Liver (tissue), 10 donors: ENCODE measurements at places on chromosomes 11 and 22.

DNA sequence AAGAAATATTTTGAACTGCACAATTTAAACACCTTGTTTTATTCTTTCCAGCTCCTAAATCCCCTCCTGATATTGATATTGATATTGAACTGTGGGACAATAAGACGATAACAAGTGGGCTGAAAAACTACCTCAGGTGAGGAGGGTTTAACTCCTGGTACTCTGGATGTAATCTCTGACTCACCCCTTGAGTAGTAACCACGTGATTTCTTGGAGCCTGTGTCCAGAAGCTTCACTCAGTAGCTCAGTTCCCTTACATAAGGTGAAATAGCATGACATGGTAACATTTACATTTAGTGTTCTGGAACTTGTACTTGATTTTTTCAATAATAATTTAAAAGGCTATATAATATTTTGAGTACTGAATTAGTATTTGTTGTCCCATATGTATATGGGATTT is 168.0 kb downstream of the PGR start:
- H3K27ac ChIP-seq: no peak overlapping the region
- H3K4me1 ChIP-seq: no peaks in the 10 kb centered on the region
- peaks cover 18% of the 10 kb centered on the region for H3K36me3 ChIP-seq
- no peak overlapping the region for H3K4me3 ChIP-seq
- no peaks in the 10 kb centered on the region for H3K27me3 ChIP-seq

DNA sequence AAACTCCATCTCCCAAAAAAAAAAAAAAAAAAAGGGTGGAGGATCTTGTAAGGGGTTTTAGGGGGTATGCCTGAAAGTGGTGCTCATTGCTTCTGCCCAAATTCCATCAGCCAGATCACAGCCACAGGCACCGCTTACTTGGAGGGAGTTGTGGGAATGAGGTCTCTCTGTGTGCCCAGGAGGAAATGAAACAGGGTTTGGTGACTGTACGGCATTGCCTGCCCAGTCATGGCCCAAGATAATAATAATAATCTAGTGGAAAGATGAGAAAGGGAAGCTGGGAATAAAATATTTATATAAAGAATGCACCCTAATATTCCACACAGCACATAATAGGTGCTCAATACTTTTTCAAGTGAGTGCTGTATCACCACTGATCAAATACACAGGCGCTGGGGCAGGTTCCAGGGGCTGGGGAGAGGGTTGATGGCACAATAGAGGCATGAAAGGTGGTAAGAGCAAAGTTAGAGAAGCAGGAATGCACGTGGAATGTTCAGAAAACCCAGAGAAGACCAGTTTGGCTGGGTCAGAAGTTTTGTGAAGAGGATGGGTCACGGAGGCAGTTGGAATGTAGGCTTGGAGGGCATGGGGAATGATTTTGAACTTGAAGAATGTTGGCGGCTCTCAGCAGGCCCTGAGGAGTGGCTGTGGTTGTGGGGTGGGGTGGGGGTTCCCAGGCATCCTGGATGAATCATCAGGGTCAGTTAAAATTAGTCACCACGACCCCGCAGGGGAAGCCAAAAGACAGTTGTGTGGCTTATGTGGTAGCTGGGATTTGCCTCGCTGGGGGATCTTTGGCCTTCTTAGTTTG is 12.5 kb upstream of the MB start:
- H3K27ac ChIP-seq: peak overlapping the region; percentile 29
- DNase-seq: no peak
- H3K4me1 ChIP-seq: no peaks in the 10 kb centered on the region
- no peak overlapping the region for H3K4me3 ChIP-seq
- no peaks in the 10 kb centered on the region for H3K36me3 ChIP-seq

GRCh38 chr22:37262346-37262745 is 18.3 kb upstream of the RAC2 start:
- H3K4me1 ChIP-seq: peaks cover 4% of the 10 kb centered on the region
- H3K27ac ChIP-seq: no peak overlapping the region
- peaks cover 6% of the 10 kb centered on the region for H3K27me3 ChIP-seq
- H3K36me3 ChIP-seq: no peaks in the 10 kb centered on the region

GRCh38 chr11:125773516-125773915 is 5.1 kb downstream of the PATE2 start:
- DNase-seq: no peak
- no peak overlapping the region for H3K4me3 ChIP-seq
- no peak overlapping the region for H3K27ac ChIP-seq
- H3K4me1 ChIP-seq: no peaks in the 10 kb centered on the region
- no peaks in the 10 kb centered on the region for H3K36me3 ChIP-seq

DNA sequence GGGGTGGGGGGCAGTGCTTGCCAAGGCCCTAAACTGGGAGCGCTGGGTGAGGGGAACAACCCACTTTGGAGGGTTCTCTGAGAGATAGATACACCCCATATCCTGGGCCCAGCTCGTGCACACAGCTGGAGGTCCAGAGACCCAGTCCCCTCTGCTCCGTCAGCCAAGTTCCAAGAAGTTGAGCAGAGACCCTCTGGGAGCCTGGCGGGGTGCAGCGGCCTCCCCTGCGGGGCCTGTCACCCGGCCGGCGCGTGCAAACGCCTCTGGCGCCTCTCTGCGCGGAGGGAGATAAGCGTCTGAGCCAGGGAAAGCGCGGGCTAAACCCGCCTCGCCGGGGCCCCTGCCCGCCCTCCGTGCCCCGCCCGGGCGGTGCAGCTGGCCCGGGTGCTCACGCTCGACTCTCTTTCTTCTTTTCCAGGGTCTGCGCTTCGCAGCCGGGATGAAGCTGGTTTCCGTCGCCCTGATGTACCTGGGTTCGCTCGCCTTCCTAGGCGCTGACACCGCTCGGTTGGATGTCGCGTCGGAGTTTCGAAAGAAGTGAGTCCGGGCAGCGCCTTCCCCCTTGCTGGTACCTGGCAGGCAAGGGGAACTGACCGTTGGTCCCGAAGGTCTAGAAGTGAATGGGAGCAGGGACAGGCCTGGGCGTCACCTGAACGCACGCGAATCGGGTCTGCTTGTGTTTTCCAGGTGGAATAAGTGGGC is 540 bp downstream of the ADM start:
- H3K4me1 ChIP-seq: peaks cover 6% of the 10 kb centered on the region
- peak overlapping the region; percentile 84 for H3K27ac ChIP-seq
- no peaks in the 10 kb centered on the region for H3K36me3 ChIP-seq
- peak; percentile 67 for DNase-seq
- H3K27me3 ChIP-seq: no peaks in the 10 kb centered on the region

- DNase-seq: no peak
- no peak overlapping the region for H3K4me3 ChIP-seq
- H3K36me3 ChIP-seq: no peaks in the 10 kb centered on the region
- peaks cover 11% of the 10 kb centered on the region for H3K4me1 ChIP-seq
Measured at GRCh38 chr11:88105526-88105925, 69.7 kb downstream of the RAB38 start.

DNA sequence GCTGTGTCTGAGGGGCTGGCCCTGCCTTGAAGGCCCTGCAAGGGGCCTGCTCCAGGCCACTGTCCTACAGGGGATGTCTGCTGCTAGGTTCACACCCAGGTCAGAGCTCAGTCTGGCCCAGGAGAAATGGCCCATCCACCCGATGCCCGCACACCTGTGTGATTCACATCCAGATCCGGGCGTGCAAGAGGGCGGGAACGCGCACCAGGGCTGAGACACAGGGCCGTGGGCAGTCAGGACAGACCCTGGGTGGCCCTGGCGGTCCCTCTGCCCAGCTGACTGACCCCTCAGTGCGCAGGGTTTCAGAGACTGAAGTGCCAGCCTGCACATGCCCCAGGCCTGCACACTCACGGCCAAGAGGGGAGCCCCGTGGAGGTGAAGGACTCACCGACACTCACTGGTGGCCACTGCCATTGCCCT is 7.4 kb downstream of the TOLLIP start:
- H3K27me3 ChIP-seq: no peaks in the 10 kb centered on the region
- no peak for DNase-seq
- peak overlapping the region; percentile 89 for H3K27ac ChIP-seq
- H3K36me3 ChIP-seq: no peaks in the 10 kb centered on the region
- peak overlapping the region; percentile 7 for H3K4me3 ChIP-seq

DNA sequence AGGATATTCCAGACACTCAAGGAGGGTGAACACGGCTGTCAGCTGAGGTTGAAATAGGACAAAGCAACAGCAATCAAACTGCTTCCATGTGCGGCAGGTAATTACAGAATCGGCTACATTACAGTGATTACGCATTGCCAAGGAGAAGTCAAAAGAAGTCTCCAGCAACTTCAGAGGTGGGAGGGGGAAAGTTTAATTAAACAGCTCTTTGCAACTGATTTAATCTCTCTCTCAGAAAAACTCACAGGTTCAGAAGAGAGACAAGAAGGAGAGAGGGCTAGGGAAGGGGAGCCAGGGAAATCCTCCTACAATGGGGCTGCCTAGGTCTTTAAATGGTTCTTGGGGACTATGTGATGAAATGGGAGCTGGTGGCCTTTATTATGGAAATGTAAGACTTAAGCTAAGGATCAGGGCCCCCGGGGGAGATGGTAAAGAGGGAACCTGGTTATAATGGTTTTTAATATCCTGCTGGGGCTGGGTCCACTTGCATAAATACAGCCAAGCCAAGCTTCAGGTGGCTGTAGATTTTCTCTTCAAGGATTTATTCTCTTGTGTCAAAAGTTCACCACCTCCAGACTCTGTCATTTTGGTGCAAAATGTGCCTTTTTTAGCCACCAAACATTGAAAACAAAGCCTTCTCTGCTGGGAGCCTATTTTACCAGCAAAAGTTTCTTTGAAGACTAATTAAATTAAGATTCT is 354.7 kb upstream of the NARS2 start:
- no peak overlapping the region for H3K27ac ChIP-seq
- H3K4me3 ChIP-seq: no peak overlapping the region
- H3K36me3 ChIP-seq: no peaks in the 10 kb centered on the region
- no peak for DNase-seq
- H3K27me3 ChIP-seq: no peaks in the 10 kb centered on the region

- no peaks in the 10 kb centered on the region for H3K36me3 ChIP-seq
- DNase-seq: no peak
Measured at GRCh38 chr22:36371920-36372319, 15.8 kb downstream of the MYH9 start.

DNA sequence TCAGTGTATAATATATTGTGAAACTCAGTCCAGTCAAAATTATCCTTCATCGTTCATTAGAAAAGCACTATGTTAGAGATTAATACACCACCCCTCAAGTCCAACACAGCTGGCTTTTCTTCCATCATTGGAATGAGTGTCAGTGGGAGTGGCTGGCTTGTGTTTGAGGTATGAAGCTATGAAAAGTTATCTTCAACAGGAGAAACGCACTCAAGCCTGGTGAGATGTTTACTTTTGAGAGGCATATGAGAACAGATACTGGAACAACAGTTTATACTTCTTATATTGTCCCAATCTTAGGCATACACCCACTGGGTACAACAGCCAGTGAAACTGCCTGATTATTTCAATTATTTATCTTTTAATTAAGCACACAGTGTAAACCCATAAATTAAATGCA is 34.3 kb downstream of the PLEKHB1 start:
- H3K36me3 ChIP-seq: peaks cover 11% of the 10 kb centered on the region
- no peaks in the 10 kb centered on the region for H3K4me1 ChIP-seq
- no peak overlapping the region for H3K4me3 ChIP-seq
- no peak overlapping the region for H3K27ac ChIP-seq

- no peak overlapping the region for H3K4me3 ChIP-seq
- no peak overlapping the region for H3K27ac ChIP-seq
- peaks cover 20% of the 10 kb centered on the region for H3K4me1 ChIP-seq
- H3K36me3 ChIP-seq: no peaks in the 10 kb centered on the region
- DNase-seq: no peak
Measured at GRCh38 chr22:17968126-17968525, 56.2 kb downstream of the MICAL3 start.

DNA sequence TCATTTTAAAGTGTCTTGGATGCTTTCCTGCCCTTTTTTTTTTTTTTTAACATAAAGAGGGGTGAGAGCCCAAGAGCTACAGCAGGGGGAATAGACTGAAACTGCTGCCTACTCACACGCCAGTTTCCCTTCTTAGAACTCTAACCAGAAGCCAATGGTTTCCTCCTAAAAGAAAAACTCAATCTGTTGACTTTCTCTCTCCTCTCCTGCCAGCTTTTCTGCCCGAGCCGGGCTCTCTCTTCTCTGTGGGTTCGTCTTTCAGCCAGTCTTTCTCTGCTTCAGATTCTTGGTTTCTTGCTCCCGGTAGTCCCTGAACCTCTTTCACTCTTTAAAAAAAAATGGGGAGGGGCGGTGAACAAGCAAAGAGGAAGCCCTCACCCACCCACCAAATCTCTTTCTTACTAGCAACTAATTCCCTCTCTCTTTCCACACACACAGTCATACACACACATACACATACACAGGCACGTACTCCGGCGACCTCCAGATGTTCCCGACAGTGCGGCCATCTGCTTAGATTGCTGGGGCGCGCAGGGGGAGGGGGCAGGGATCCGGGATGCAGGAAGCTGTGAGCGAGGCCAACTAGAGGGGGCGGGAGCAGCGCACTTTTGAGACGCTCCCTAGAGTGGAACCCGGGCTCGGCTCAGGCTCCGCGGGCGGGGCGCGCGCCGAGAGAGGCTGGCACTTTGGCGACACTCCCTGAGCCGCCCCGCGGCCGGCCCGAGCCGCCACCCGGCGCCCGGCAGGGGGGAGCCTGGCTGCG is 444 bp upstream of the TSKU start:
- peak overlapping the region; percentile 92 for H3K27ac ChIP-seq
- DNase-seq: peak; percentile 76
- H3K4me1 ChIP-seq: peaks cover 45% of the 10 kb centered on the region

DNA sequence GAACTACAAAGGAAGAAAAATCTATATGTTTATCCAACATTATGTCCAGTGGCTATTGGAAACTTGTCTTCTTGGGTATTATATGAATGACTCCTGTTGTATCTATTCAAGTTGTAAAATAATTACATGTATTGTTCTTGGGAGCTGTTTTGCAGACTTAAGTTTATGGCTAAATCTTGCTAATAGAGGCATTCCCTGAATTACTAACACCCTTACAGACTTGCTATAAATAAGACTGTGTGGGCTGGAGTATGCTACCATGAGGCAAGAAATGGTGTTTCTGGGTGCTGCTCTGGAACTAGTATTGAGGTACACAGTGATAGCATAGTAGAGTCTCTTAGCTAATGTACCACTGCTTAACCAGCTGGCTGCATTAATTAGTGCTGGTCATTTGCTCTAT is 155.1 kb downstream of the HIPK3 start:
- H3K27ac ChIP-seq: no peak overlapping the region
- no peaks in the 10 kb centered on the region for H3K4me1 ChIP-seq

DNA sequence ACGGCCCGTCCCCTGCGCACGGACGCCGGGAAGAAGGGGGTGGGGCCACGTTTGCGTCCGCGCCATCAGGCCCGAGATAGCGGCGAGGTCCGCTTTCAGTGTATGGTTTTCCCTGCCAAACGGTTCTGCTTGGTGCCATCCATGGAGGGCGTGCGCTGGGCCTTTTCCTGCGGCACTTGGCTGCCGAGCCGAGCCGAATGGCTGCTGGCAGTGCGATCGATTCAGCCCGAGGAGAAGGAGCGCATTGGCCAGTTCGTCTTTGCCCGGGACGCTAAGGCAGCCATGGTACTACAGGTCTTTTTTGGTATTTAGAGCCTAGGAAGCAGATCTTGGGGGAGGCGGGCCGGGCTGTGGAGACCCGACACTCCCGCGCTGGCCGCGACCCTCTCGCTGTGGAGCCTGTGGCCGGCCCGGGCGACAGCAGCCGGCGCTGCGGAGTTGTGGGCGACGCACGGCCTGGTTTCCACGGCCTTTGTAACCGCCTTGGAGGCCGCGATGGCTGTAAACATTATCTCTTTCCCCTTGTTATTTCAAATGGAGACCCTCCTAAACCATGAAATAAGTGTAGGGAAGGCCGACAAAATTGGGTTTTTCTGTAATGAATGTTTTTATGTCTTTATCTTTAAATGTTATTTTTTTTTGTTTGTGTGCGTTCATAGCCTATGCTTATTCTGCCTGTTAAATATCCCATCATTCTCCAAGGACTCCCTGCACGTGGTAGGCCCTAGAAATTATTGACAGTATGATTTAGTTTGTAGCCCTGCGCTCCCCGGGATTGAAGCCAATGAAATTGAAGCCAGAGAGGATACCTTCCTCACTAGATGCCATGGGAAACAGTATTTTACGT is at the start of gene AASDHPPT:
AASDHPPT (plus strand) TSS at position 54 of the 847 bp plus-strand sequence; CDS start at position 103, 49 bp downstream.
- DNase-seq: peak; percentile 35
- peak within 1 kb of the TSS; percentile 82 for H3K4me3 ChIP-seq
- peaks cover 11% of the 10 kb centered on the region for H3K4me1 ChIP-seq
- H3K27ac ChIP-seq: peak within 1 kb of the TSS; percentile 97
- peaks cover 14% of the 10 kb centered on the region for H3K36me3 ChIP-seq
